Tibial nerve (tissue), 4 donors: ENCODE measurements at places on chromosomes 1 and 21.
A peak's percentile ranks its signal among the peaks of the same experiment; 100 is the strongest.

DNA sequence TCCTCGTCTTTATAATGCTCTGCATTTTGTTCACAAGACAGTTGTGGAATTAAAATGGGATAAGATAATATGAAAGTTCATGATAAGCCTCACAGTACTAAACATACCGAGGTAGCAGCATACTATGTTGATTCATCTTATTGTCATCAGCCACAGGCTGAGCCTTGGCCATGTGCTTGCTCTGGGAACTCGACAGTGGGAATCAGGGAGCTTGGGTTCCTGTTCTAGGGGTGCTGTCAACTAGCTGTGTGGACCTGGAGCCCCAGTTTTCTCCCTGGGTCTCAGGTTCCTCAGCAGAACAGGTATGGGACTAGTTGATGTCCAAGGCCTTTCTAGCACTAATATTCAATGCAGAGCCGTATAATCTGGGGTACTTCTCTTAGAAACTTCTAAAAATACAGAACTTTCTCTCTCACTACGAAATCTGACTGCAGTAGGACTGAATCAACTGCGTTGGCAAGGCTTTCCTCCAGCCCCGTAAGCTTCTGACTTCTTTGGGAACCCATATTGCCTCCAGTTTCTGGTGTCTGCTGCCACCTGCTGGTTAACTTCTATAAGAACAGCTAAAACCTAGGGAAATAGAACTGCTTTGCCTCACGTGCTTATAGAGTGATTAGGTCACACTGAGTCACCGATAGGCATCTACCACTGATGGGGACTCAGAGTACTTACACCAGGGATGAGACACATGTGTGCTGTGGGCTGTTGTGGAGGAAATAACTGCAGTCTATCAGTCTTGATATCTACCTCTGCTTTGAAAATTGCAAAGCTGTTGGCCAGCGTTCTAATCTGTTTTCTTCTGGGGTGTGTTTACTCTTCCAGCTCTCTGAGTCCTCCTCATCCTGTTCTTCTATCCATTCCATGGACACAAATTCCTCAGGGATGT, 110.9 kb downstream of the RGL1 start:
- no peak overlapping the region for H3K27ac ChIP-seq
- H3K4me3 ChIP-seq = no peak overlapping the region
- no peaks in the 10 kb centered on the region for H3K27me3 ChIP-seq
- H3K4me1 ChIP-seq = no peaks in the 10 kb centered on the region
- H3K36me3 ChIP-seq = no peaks in the 10 kb centered on the region
- DNase-seq = peak; percentile 38

DNA sequence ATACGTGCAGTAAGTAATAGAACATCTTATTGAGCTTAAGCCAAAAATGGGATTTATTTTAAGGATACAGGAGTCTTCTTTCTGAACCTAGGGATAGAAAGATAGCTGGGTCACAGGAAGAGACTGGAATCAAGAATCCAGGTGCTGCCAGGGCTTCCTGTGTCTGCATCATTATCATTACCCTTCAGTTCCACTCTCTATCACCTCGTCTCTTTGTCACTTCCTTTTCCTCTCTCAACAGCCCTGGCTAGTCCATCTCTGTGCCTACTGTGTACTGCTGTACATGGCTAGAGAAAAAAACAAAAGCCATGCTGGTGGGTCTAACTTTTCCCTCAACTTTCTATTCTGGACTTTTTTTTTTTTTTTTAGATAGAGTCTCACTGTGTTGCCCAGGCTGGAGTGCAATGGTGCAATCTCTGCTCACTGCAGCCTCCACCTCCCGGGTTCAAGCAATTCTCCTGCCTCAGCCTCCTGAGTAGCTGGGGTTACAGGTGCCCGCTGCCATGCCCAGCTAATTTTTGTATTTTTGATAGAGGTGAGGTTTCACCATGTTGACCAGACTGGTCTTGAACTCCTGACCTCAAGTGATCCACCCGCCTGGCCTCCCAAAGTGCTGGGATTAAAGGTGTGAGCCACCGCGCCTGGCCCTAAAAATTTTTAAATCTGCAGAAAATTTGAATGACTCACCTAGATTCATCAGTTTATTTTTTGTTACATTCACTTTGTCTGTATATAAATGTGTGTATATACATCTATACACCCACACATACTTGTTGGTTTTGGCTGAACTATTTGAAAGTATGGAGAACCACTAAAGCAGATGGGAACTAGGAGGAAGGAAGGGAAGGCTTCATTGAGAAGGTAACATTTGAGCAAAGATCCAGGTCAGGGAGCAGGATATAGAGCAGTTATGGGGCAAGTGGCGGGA, 31.9 kb downstream of the UBE4B start:
- H3K36me3 ChIP-seq = no peaks in the 10 kb centered on the region
- H3K27me3 ChIP-seq = no peaks in the 10 kb centered on the region
- DNase-seq = no peak

- H3K4me3 ChIP-seq = no peak overlapping the region
- no peak for DNase-seq
- H3K27ac ChIP-seq = no peak overlapping the region
- H3K36me3 ChIP-seq = no peaks in the 10 kb centered on the region
- H3K27me3 ChIP-seq = no peaks in the 10 kb centered on the region
- H3K4me1 ChIP-seq = no peaks in the 10 kb centered on the region
Observed at GRCh38 chr1:14300991-14301703, 297.3 kb upstream of the KAZN start.

- H3K27me3 ChIP-seq = no peaks in the 10 kb centered on the region
- no peaks in the 10 kb centered on the region for H3K4me1 ChIP-seq
- no peaks in the 10 kb centered on the region for H3K36me3 ChIP-seq
- no peak overlapping the region for H3K27ac ChIP-seq
Observed at GRCh38 chr1:158203693-158204457, 23.2 kb downstream of the CD1D start.

DNA sequence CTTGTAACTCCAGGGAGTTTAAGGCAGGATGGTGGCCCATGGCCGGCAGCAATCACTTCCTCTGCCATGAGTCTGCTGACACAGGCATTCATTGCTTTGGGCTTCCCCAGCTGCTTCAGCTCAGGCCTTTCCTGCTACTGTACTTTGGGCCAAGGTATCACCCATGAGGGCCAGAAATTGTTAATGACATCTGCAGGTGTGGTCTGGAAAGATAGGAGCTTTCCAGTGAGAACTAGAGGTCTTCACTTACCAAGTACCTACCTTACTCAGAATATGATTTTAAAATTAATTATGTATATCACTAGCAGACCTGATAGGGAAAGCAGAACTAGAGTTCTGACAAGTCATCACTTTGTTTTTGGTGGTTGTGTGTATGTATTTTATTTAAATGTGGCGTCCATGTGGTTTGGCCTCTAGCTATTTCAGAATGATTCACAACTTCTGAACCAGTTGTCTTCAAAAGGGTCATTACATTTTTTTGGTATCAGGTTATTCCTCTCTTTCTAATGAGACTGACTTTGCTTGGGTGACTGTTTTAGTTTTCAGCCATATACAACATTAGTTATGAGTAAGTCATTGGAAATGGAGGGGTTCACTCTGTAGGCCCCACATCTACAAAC, 2.7 kb downstream of the RGL1 start:
- peak overlapping the region; percentile 46 for H3K4me3 ChIP-seq
- no peak for DNase-seq
- peak overlapping the region; percentile 88 for H3K27ac ChIP-seq
- H3K36me3 ChIP-seq = no peaks in the 10 kb centered on the region
- no peaks in the 10 kb centered on the region for H3K27me3 ChIP-seq

DNA sequence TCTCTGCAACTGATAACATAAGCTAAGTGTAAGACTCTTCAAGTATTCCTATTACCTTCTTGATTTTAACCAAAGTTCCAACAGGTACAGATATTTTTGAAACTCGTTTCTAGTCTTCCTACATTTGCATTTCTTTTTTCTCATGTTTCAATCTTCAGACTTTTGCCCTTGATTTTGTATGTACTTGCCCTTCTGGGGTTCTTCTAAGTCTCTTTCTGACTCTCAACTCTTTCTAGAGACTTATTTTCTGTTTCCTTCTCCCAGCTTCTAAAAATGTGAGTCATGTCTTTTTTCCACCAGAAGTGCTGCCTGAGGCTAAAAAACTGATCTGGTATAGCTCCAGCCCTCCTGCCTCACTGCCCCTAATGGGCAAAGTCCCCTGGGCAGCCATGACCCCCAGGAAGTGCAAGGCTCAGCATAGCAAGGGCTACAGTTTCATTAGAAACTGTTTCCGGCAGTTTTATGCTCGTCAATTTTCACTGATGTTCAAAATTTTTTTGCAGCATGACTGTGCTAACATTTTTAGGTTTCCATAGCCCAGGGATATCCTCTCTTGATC, 265.9 kb downstream of the SEC16B start:
- no peaks in the 10 kb centered on the region for H3K4me1 ChIP-seq
- no peak overlapping the region for H3K27ac ChIP-seq
- no peaks in the 10 kb centered on the region for H3K27me3 ChIP-seq
- no peak for DNase-seq

DNA sequence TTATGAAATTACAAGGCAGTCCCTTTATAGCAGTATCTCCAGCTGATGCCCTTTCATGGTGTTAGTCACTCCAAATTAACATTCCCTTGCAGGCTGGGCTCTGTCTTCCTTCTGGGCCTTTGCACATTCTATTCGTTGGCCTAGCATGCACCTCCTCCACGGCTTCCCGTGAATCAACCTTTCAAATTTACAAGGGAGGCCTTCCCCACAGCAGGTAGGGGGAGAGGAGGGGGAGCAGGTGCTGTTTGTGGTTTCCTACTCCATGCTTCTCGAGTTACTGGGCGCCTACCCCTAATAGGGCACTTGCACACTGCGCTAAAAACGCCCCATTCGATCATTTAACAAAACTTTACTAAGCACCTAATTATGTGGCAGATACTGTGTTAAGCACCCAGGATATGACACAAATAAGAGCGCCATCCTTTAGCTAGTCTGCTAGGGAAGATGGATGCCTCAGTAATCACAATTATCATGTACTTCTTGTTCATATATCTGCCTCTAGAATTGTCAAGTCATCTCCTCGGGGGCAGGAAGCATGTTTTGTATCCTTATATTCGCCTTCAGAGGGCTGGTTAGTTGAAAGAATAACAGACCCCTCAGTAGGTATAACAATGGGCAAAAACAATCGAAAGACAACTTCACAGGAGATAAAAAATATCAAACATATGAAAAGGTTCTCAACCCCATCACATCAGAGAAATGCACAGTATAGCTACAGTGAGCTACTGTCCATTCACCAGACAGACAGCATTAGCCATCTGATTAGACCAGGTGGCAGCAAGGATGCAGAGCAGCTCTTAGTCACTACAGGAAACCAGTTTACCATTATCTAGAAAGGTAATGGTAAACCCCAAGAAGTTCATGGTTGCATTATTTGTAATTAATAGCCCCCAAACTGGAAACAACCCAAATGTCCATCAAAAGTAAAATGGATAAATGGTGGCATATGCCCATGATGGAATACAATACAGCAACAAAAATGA, 1.7 kb upstream of the ADAR start:
- no peak overlapping the region for H3K4me3 ChIP-seq
- H3K27me3 ChIP-seq = no peaks in the 10 kb centered on the region
- H3K27ac ChIP-seq = no peak overlapping the region
- no peaks in the 10 kb centered on the region for H3K4me1 ChIP-seq
- H3K36me3 ChIP-seq = no peaks in the 10 kb centered on the region

- no peaks in the 10 kb centered on the region for H3K36me3 ChIP-seq
- H3K27ac ChIP-seq = no peak overlapping the region
- no peaks in the 10 kb centered on the region for H3K27me3 ChIP-seq
- H3K4me1 ChIP-seq = peaks cover 11% of the 10 kb centered on the region
- no peak overlapping the region for H3K4me3 ChIP-seq
Observed at GRCh38 chr1:88661951-88662699, 21.9 kb upstream of the PKN2 start.

DNA sequence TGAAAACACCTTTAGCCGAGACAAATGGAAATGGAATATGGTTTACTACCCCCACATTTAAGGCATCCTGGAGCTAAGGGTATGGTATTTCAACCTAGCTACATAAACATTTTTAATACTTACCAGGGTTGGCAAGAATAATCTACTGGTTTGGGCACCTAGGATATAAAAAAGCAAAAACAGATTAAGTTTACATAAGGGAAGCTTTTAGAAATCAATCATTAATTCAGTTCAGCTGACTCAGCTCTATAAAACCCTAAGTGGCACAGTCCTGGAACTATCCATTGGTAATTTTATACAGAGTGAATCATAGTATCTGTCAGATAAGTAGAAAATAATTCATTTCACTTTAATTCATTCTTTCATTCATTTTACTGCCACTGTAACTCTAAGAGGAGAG, 355.2 kb downstream of the VAV3 start:
- H3K36me3 ChIP-seq = no peaks in the 10 kb centered on the region
- no peak overlapping the region for H3K27ac ChIP-seq
- no peaks in the 10 kb centered on the region for H3K4me1 ChIP-seq
- no peaks in the 10 kb centered on the region for H3K27me3 ChIP-seq

DNA sequence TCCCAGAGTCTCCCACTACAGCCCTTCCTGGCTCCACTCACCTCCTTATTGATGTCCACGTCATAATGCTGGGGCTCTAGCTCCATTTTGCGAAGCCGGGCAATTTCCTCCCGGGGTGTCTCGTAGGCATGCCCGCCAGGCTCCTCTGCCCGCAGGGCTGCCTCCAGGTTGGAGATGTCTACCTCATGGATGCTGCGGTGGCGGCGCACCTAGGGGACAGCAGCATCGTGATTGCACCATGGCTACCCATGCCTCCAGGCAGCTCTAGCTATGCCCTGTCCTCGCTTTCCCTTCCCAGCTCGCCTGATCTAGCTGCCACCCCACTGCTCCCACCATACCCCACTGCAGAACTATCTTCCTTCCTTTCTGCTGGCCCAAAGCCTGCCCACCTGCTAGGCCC, 15.1 kb upstream of the GOLT1A start:
- no peak overlapping the region for H3K27ac ChIP-seq
- H3K27me3 ChIP-seq = no peaks in the 10 kb centered on the region
- H3K36me3 ChIP-seq = peaks cover 8% of the 10 kb centered on the region
- no peaks in the 10 kb centered on the region for H3K4me1 ChIP-seq
- H3K4me3 ChIP-seq = no peak overlapping the region

GRCh38 chr1:56074007-56074651, 505.2 kb downstream of the PLPP3 start:
- H3K4me3 ChIP-seq = no peak overlapping the region
- H3K27ac ChIP-seq = peak overlapping the region; percentile 72
- no peaks in the 10 kb centered on the region for H3K36me3 ChIP-seq
- H3K4me1 ChIP-seq = no peaks in the 10 kb centered on the region
- H3K27me3 ChIP-seq = no peaks in the 10 kb centered on the region

GRCh38 chr1:101431956-101432510, 195.2 kb downstream of the S1PR1 start:
- no peaks in the 10 kb centered on the region for H3K4me1 ChIP-seq
- no peak overlapping the region for H3K4me3 ChIP-seq
- H3K27me3 ChIP-seq = no peaks in the 10 kb centered on the region

GRCh38 chr1:155015527-155016230, 13.1 kb downstream of the ZBTB7B start:
- H3K36me3 ChIP-seq = peaks cover 24% of the 10 kb centered on the region
- no peaks in the 10 kb centered on the region for H3K27me3 ChIP-seq
- peak overlapping the region; percentile 97 for H3K27ac ChIP-seq
- no peak for DNase-seq
